Left lobe of liver (tissue), 2 donors: ENCODE measurements at places on chromosomes 13 and 19. TPM values are rescaled to one million over a fixed set of nuclear protein-coding genes. Genes with fewer than 3 reads are reported as not detected.

Gene TMPRSS9
- total RNA-seq = 7.5 TPM

GRCh38 chr13:95601216-95601615 is 43.3 kb downstream of the DZIP1 start:
- DNase-seq = no peak

- no peak for DNase-seq
Observed at GRCh38 chr19:17915940-17916593, 16.7 kb upstream of the CCDC124 start.

GRCh38 chr13:34312578-34312977 is 494.6 kb downstream of the RFC3 start:
- no peak for DNase-seq

- DNase-seq = no peak
Observed at GRCh38 chr13:45119469-45119990, 780 bp upstream of the GTF2F2 start.
